ENCODE measurements at places on chromosomes 3 and 15.
A peak's percentile ranks its signal among the peaks of the same experiment; 100 is the strongest.

GRCh38 chr3:132285620-132285945 is 31.6 kb upstream of the ACP3 start:
- H3K36me3 ChIP-seq, result no peaks in the 10 kb centered on the region
- H3K4me3 ChIP-seq, result no peak overlapping the region
- H3K27ac ChIP-seq, result no peak overlapping the region
- no peaks in the 10 kb centered on the region for H3K4me1 ChIP-seq
- DNase-seq, result no peak

DNA sequence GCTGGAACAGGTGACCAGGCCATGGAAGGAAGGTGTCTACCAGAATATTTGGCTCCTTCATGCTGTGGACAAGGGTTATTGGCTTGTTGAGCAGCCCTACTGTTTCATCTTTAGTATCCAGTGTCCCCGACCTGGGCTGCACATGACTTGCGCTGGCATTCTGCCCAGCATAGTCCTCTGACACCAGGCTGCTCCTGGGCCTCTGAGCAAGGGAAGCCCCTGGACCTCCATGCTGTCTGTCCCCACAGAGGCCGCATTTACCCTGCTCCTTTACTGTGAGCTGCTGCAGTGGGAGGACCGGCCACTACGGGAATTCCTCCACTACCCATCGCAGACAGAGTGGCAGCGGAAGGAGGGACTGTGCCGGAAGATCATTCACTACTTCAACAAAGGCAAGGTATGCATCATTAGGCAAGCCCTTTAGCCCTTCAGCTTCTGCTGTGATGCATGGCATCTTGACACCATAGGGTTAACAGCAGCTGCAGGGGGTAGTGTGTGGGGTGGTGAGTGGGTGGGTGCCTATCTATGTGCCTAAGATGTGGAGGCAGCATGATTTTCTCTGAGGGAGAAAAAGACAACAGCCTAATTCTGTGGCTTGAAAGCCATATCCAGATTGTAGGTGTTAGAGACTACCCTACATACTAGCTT is 44.0 kb upstream of the MANF start:
- H3K27ac ChIP-seq, result no peak overlapping the region
- no peak overlapping the region for H3K4me3 ChIP-seq
- no peaks in the 10 kb centered on the region for H3K36me3 ChIP-seq
- DNase-seq, result no peak

DNA sequence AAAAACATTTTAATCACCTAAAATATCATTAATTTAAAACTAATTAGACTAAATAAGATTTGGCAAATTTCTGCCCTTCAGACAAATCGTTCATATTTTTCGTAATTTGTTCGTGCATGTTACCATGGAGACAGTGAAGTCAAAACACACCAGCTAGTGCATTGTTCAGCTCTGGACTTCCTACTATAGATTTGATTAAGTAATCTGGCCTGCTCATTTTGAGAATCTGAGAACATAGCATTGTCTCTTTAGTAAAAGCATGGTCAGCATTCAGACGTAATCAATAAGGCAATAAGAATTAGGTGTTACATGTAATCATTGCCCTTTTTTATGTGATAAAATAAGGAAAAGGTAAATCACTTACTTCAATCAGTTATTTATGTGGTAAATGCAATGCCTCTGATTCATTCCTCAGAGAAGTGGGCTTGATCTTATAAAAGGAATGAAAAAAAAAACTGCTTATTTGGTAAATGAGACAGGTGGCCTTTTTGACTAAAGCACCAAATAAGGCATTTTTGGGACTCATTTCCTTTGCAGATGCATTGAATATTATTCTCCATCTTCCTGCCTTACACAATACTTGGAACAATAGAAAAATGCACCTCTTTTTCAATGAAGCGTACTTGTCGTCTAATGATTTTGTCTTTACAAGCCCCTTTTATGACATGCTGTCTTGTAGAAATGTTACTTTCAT is 84.5 kb upstream of the FNDC3B start:
- H3K36me3 ChIP-seq, result no peaks in the 10 kb centered on the region
- H3K4me3 ChIP-seq, result no peak overlapping the region
- H3K27me3 ChIP-seq, result no peaks in the 10 kb centered on the region
- H3K4me1 ChIP-seq, result peaks cover 30% of the 10 kb centered on the region
- DNase-seq, result no peak
- no peak overlapping the region for H3K27ac ChIP-seq

DNA sequence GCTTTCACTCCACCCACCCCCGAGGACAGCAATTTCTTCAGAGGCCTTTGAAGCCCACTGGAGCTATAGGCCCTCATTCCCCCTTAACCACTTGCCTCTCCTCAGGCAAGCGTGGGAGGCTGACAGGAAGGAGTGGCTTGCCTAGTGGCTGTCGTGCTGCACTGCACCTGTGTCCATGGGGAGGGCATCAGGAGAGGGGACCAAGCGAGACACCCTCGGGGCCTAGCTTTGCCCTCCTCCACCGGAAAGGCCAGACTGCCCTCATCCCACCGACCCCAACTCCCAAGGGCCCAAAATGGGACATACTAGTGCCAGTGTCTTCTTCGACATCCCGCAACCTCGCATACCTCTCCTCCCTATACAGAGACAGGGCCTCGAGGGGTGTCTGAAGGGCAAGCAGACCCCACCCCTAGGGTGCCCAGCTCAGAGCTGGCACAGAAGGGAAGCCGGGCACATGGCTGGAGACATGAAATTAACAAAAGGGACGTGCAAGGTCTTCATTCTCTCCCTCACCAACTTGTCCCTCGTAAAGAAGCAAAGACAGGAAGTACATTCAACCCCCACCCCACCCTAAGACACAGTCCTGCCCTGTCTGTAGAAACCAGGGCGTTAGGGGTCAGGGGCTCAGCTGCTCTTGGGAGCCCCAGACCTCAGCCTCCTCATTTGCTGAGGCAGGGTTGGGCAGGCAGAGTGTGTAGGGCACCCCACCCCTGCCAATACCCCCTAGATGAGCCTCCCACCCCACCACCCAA is 24.3 kb downstream of the VIPR1 start:
- no peak overlapping the region for H3K27ac ChIP-seq
- H3K36me3 ChIP-seq, result no peaks in the 10 kb centered on the region
- H3K4me3 ChIP-seq, result no peak overlapping the region
- peak; percentile 25 for DNase-seq
- peaks cover 38% of the 10 kb centered on the region for H3K27me3 ChIP-seq
- H3K4me1 ChIP-seq, result peaks cover 11% of the 10 kb centered on the region

DNA sequence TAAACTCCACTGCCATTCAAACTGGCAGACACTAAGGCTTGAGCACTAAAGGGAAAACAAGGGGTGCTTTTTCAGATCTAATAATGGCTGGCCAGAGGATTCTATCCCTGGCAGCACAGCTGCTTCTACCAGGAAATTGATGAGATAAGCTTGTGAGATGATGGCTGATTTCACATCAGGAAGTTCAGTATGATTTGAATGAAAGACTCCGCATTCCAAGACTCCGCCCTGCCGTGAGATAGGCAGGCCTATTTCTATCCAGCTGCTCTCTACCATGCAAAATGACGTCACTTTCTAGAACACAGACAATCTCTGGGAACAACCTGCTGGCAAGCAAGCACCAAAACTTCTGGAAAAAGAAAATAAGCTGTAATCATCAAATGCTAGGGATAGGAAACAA is 171.8 kb downstream of the WDR76 start:
- H3K4me1 ChIP-seq, result no peaks in the 10 kb centered on the region
- no peak overlapping the region for H3K4me3 ChIP-seq
- H3K36me3 ChIP-seq, result no peaks in the 10 kb centered on the region
- no peak overlapping the region for H3K27ac ChIP-seq

- H3K4me3 ChIP-seq, result no peak overlapping the region
- 0 out of 2 replicates have a peak, but pooled peaks cover 3% of the 10 kb centered on the region for H3K4me1 ChIP-seq
- no peaks in the 10 kb centered on the region for H3K27me3 ChIP-seq
- peak; percentile 31 for DNase-seq
- no peaks in the 10 kb centered on the region for H3K36me3 ChIP-seq
Observed at GRCh38 chr15:39874890-39875549, 45.0 kb downstream of the GPR176 start.

DNA sequence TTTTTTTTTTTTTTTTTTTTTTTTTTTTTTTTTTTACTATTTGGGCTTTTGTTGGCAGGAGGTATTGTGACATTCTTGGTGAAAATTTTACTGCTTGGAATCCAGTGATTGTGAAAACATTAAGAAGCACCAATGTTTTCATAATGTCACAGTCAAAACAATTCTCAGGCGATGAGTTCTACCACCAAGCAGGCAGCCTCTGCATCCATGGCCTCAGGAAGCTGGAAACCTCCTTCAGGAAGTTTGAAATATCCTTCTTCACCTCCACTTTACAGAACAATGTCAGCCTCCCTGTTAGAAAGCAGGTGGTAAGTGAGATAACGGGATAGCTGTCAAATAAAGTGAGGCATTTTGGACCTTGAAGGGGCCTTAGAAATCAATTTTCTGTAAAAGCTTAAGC is 98.3 kb downstream of the MEX3B start:
- H3K36me3 ChIP-seq, result no peaks in the 10 kb centered on the region
- peak; percentile 29 for DNase-seq

GRCh38 chr3:113000691-113001090 is 9.9 kb downstream of the GTPBP8 start:
- no peak overlapping the region for H3K27ac ChIP-seq
- H3K4me1 ChIP-seq, result no peaks in the 10 kb centered on the region
- no peaks in the 10 kb centered on the region for H3K27me3 ChIP-seq
- H3K36me3 ChIP-seq, result peaks cover 82% of the 10 kb centered on the region
- no peak overlapping the region for H3K4me3 ChIP-seq

GRCh38 chr3:27756877-27757276 is 34.8 kb upstream of the EOMES start:
- H3K27ac ChIP-seq, result no peak overlapping the region
- H3K4me3 ChIP-seq, result no peak overlapping the region
- H3K36me3 ChIP-seq, result no peaks in the 10 kb centered on the region
- no peak for DNase-seq
- H3K27me3 ChIP-seq, result no peaks in the 10 kb centered on the region

GRCh38 chr15:66827039-66827697 is 125.1 kb downstream of the SMAD6 start:
- H3K27me3 ChIP-seq, result no peaks in the 10 kb centered on the region
- no peak for DNase-seq
- H3K4me3 ChIP-seq, result no peak overlapping the region
- no peak overlapping the region for H3K27ac ChIP-seq
- H3K36me3 ChIP-seq, result no peaks in the 10 kb centered on the region
- H3K4me1 ChIP-seq, result no peaks in the 10 kb centered on the region

DNA sequence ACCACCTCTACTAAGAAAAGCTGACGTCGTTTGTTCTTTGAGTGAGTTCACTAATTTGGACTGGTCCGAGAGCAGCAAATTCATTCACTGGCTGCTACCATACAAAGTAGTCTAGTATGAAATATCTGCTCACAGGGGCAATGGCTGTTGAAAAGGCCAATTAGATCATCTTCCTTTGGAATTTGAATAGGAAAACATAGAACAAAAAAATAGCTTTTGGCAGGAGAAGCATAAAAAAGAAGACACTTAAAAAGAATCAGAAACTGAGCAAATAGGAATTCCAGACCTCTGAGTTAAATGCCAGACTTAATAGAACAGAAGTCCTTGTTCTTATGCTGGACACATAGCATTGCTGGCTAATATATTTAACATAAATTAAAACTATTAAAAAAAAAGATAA is 159.3 kb downstream of the IL1RAP start:
- no peak for DNase-seq
- no peaks in the 10 kb centered on the region for H3K4me1 ChIP-seq
- no peak overlapping the region for H3K27ac ChIP-seq
- H3K36me3 ChIP-seq, result no peaks in the 10 kb centered on the region
- no peak overlapping the region for H3K4me3 ChIP-seq

GRCh38 chr3:22371607-22372291 is 620.7 kb upstream of the ZNF385D start:
- no peak for DNase-seq

DNA sequence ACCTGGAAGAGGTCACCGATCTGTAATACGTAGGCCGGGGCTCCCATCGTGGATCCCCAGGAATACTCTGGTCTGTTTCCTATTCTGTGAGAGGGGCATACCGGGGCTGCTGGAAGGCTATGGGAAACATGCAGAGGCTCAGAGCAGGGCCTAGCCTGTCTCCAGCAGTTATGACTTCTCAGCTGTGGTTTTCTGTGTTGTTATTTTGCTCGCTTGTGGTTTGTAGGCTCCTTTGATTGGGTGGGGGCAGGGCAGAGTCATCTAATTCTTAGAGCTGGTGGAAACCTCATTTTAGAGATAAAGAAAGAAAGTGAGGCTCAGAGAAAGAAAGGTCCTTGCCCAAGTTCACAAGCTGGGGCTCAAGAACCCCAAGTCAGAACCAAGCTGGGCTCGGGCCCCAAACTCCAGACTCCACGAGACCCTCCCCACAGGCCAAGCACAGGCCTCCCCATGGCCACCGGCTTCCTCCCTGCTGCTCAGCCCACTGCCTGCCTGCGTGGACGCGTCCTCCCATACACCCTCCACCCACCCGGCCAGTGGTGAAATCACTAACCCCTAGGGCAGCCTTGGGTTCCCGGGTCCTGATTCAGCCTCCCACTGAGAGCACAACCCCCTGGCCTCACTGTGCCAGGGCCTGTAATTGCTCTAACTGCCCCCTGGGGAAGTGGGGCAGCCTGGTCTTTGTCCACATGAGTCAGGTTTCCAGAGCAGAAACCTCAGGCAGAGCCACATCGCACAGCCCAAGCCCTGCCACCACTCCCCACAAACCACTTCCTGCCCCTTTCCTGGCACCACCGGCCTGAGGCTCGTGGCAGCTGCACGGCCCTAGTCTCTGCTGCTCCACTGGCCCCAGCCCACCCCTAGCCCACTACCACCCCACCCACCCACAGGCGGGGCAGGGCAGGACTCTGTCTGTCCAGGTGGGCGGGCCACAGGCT is 270.8 kb downstream of the UACA start:
- no peak overlapping the region for H3K4me3 ChIP-seq
- H3K4me1 ChIP-seq, result no peaks in the 10 kb centered on the region
- H3K27ac ChIP-seq, result no peak overlapping the region
- no peaks in the 10 kb centered on the region for H3K36me3 ChIP-seq
- peaks cover 54% of the 10 kb centered on the region for H3K27me3 ChIP-seq

DNA sequence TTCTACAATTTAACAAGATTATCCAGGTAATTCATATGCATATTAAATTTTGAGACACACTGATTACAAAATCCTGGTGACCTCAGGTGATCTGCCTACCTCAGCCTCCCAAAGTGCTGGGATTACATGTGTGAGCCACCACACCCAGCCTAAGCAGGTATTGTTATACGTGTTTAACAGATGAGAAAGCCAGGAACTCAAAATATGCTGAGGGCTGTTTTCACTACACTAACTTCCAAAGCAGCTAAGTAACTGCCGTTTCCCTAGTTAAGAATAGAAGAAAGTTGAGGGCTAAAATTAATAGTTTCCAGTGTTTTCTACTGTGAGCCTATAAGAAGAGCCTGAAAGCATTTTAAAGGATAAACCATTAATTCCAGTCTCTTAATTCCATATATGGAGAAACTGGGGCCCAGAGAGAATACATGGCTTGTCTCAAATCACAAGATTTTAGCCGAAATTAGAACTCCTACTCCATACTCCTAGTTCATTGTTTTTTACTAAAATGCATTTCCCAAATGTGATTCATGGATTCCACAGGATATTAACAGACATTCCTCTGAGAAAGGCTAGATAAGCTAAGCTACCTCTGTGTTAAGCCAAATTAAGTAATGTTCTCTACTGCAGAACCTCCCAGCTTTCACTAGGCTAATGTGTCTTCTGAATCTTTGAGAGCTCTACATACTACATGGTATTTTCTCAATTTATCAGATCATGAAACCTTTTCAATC is 17.0 kb upstream of the AVEN start:
- H3K36me3 ChIP-seq, result no peaks in the 10 kb centered on the region
- no peak overlapping the region for H3K4me3 ChIP-seq
- H3K27me3 ChIP-seq, result 0 out of 2 replicates have a peak, but pooled peaks cover 4% of the 10 kb centered on the region
- no peaks in the 10 kb centered on the region for H3K4me1 ChIP-seq

Measured in K562 (cell line).